Fibroblast of lung (primary cell): ENCODE measurements at places on chromosomes 2 and 18.

DNA sequence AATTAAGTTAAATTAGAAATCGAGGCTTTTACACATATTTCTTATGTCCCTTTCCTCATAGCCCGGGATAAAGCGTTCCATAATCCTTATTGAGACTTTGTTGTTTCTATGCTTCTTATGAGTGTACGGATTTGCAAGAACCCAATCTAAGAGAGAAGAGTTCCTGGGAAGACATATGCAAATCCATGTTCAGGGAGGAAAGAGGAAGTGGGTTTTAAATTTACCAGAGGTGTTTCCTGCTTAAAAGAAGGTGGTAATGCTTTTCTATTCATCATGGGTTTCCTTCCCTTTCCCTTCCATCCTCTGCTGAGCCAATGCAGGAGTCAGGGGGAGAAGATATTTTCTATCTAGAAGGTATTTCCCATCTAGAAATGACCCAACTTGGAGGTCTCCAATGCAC lies 345.8 kb downstream of the ZNF516 start:
- no peak for DNase-seq

DNA sequence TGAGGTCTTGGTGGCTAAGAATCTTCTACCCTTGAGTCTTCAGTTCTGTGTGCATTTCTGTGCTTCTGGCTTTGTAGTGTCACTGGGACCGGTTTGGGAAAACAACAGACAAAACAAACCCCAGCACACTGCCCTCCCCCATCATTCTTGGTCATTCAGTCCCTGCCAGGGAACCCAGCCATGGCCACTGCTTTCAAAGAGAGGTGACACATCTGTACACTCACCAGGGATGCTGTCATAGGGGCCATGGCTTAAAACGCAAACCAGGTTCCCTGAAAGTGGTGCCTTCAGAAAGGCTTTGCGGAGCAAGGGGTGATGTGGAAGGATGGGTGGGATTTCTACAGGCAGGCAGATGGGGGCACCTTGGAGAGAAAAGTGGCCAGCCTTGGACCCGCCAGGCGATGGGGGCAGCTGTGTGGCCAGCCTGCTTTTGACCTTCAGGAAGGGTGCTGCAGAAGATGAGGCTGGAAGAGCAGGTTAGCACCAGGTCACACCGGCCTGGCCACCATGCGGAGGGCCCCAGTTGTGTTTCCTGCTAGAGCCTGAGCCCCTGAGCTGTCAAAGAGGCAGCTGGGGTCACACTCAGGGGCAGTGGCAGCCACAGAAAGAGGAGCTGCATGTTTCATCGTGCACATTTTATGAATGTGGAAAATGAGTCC lies 101.3 kb downstream of the INHBB start:
- no peak for DNase-seq

- DNase-seq = no peak
Measured at GRCh38 chr2:186717320-186718007, 23.6 kb downstream of the FAM171B start.

- DNase-seq = no peak
Measured at GRCh38 chr2:133486771-133487191, 81.5 kb downstream of the NCKAP5 start.

DNA sequence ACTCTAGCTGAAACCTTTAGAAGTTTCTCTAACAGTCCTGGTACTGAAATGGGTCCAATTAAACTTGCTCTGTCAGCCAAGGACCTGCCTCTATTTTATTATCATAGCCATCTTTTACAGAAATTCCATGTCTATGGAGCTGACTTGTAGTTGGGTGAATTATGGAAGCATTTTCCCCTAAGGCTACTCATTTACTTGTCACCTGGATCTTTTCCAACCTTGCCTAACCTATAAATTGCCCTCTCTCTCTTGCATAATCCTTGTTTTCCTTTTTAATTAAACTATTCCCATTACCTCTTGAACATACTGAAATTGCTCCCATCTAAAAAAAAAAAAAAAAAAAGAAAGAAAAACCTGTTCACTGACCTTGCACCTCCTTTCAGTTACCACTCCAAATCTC lies 74.6 kb upstream of the DOK6 start:
- DNase-seq = no peak
